Stimulated activated CD4-positive, alpha-beta T cell treated with anti-CD3 and anti-CD28 coated beads, Interleukin-12 subunit alpha, Interleukin-12 subunit beta, amount 100 ng/mL, for 24 hours (primary cell): ENCODE measurements at places on chromosomes 3 and 15.

GRCh38 chr15:66232267-66232625 lies 21.3 kb downstream of the MEGF11 start:
- no peak for DNase-seq

- no peak for DNase-seq
Measured at GRCh38 chr3:56739036-56739435, 56.0 kb upstream of the TASOR start.

DNA sequence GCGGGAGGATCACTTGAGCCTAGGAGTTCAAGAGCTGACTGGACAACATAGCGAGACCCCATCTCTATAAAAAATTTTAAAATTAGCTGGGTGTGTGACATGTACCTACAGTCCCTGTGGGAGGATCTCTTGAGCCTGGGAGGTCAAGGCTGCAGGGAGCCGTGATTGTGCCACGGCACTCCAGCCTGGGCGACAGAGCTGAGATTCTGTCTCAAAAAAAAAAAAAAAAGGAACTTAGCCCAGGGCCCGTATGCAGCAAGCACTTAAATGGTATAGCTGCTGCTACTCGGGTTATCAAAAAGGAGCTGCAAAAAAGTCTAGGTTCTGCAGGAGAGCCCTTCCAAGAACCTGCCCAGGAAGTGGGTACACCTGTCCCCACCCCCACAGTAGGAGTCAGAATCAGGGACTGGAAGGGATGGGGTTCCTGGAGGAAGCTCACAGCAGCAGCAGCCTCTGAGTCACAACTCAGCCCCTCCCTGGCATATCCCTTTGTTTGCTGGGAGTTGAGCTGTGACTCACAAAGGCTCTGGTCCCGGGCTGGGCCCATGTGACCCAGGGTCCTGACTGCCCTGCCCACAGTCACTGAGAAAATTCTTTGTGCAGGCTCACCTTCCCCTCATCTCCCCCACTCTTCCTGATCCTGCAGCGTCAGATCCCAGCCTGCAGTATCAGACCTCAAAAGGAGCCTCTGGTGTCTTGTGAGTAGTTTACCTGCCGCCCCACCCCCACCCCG lies at the start of gene SPATA12:
Gene SPATA12 (plus strand): TSS at position 576 of the 733 bp plus-strand sequence. CDS start 13,031 bp downstream, outside the sequence.
- no peak for DNase-seq

DNA sequence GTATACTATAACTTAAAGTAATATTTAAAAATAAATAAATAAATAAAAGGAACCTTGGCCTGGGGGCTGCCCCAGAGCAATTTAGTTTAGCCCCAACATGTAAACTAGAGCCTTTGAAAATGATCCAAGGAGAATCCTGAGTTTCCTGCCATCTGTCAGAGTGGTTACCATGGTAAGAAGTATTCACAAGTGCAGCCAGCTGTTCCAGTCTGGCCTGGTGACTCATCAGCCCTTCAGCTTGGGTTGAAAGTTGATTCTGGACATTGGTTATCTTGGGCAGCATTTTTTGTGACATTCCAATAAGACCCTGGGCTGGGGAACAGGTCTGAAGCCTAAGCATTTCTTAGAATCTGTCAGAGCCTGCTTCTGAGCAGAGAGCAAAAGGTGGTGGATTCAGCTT lies 72.7 kb upstream of the LRTM1 start:
- no peak for DNase-seq

DNA sequence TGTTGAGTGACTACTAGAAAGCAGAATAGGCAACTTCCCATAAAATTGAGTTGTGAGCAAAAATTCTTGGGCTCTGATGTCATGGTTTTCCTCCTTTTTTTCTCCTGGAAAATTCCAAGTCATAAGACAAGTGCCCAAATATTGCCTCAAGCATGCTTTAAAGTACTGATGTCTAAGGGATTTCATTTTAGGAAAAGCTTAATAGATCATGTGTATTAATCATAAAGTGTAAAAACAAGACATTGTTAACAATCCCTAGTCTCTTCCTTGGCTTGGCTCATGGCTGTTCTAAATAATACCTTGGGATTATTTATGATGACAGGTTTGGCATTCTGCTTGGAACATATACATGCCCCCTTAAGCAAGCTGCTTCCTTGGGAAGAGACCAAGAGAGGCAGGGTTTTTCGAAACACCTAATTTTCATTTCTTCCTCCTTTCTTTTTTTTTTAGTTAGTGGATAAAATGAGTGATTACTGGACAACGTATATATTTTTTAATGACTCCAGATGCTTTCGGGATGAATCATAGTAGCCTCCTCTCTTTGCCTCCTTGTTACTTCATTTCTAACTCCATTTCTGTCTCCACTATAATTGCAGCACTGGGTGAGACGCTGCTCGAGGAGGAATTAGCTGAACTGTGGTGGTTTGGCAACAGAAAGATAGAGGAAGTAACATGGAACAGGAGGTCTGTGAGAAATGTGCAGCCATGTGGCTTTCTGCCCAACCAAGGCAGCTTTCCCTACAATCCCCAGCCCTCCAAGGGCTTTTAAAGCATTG lies 104.9 kb downstream of the TPRG1 start:
- no peak for DNase-seq

- DNase-seq, result no peak
Measured at GRCh38 chr15:29270169-29270955, 740 bp upstream of the NSMCE3 start.

DNA sequence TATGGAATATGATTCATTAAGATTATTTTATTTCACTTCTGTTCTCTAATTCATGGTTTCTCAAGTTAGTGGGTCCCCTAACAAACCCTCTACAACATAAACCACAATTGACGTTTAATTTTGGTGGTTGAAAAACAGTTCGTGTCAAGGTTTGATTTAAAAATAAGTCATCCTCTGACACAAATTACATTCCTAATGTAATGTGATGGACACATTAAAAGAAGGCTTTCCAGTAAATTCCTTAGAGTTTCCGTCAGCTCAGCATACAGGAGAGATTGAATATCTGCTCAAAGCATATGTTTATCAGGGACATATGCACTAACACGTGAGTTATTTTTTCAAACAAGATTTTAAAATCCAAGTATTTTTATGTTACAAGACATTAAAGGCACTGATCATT lies 626.5 kb upstream of the ADAMTS9 start:
- no peak for DNase-seq

GRCh38 chr3:18445401-18446148 lies 20.4 kb upstream of the SATB1 start:
- DNase-seq, result peak; percentile 36

DNA sequence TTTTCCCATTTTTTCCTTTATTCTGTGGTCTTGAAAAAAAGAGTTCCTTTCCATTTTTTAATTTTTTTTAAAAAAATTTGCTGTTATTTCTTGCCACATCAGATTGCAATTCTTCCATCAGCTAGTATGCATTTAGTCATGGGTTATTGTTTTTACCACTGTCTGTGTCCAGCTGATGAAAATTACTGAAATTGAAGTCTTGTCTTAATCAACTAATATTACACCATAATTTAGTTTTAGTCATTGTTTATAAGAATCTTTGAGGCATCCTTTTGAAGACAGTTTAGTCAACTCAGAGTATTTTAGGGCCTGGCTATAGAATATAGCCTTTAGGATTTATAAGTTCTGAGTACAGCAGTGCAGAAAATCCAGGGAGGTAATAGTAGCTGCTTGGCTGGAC lies 172.1 kb downstream of the LRTM1 start:
- DNase-seq, result no peak

DNA sequence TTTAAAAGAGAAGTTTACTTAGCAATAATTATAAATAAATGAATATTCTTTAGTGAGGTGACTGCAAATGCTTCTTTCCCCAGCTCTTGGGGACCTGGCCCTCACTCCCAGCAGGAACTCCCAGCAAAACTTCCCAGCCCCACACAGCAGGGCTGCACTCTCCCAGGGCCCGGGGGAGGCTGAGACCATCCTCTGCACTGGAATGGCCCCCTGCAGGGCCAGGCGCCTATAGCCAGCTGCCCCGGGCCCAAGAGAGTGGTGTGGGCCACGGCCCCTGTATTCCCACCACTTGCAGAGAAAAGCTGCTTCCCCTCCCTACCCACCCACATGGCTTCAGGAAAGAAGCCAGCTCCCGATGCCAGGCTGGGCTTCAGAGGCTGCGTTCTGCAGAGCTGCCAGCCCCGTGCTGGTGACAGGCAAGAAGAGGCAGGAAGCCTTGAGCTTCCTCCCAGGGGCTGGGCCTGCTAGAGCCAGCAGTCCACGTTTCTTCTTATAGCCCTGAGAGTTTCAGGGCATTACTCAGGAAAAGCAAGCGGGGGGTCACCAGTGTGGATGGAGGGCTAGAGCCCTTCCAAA lies 20.0 kb downstream of the IDH2 start:
- DNase-seq, result no peak

DNA sequence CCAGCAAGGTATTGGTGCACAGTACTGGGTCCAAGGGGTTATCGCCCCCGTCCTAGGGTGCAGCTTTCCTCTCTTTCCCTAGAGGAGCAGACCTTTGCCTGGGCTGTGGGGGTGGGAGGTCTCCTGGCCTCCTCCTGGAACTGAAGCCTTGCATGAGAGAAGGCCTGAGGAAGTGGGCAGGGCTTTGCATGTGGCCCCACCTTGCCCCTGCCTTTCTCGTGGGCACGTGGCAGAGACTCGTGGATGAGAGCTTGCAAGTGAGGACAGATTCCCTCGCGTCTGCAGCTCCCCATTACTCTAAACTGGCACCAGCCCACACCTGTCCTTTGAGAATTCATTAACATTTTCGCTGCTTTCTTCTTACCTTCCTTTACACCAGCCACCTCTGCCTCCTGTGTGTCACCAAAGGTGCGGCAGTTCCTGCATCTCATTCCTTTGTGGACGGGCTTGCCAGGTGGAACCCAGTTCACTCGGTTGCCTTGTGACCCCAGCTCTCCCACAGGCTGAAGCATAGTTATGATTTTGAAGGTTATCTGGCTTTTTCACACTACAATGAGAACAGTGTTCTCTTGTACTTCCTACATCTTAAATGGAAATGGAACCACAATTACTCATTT lies 40.9 kb upstream of the NR2C2 start:
- no peak for DNase-seq

GRCh38 chr15:56869573-56869972 lies 48.9 kb upstream of the TCF12 start:
- DNase-seq, result peak; percentile 33

DNA sequence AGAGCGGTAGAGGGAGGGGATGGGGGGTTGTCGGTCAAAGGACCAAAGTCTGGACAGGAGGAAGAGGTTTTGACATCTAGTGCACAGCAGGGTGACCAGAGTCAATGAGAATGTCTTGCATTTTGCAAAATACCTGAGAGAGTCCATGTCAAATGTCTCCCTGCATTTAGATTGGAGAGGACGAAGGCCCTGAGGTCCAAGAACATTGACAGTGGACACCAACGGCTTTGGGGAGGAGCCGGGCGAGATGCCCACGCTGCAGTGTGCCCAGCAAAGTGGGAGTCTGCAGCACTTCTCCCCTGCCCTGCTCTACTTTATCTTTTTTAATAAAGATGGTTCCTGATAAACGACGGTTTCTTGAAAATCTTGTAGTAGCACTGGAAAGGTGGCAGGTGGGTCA lies 67.4 kb upstream of the TAMM41 start:
- DNase-seq, result no peak

- DNase-seq, result no peak
Measured at GRCh38 chr3:154178172-154178571, 57.0 kb downstream of the ARHGEF26 start.

DNA sequence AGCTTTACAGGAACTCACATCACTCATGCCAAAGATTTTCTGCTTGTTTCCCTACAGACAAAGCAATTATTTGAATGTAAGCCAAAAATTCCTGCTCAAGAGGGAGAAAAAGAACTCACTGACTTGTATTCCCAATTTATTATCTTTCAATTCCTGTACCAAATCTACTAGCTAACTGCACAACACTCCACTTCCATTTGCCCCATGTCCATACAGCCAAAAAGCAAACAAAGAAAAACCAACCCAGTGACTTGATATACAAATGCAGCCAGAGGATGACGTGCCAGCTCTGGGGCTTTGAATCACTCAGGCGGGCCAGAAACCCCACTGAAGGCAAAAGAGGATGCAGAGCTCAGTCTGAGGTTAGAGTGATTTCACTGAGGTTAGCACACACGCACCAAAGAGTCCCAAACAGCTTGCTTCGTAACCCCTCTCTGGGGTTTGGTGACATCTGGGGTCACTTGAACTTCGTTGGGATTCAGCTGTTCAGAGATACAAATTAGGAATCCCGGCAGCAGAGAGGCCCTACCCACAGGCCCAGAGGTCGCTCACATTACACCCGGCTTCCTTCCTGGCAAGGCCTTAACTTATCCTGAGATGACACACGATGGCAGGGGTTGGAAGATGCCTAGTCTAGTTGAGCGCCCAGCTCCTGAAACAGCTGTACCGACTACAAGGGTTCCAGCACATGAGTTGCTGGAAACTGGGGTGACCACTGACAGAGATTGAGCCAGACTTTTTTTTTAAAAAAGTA lies 1.6 kb downstream of the RFTN1 start:
- peak; percentile 56 for DNase-seq

- no peak for DNase-seq
Measured at GRCh38 chr3:195107593-195107992, 163.4 kb downstream of the XXYLT1 start.

- DNase-seq, result no peak
Measured at GRCh38 chr3:153171256-153171655, 9.2 kb downstream of the RAP2B start.

DNA sequence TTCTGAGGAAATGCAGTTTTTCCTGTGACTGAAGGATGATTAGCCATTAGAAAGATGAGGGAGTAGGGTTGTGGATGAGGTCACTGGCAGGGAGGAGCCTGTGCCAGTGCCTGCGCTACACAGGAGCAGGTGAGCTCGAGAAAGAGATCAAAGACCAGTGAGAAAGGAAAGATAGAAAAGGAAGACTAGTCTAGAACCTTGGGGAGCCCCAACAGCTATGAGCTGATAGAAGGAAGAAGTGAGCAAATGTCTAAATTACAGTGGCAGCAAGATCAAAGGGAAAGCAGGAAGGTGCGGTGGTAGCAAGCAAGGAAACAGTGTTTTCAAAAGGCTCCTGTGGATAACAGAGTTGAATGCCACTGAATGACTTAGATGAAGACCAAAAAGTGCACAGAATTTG lies 39.6 kb downstream of the LNP1 start:
- DNase-seq, result no peak

- no peak for DNase-seq
Measured at GRCh38 chr3:30469133-30469532, 137.3 kb upstream of the TGFBR2 start.

DNA sequence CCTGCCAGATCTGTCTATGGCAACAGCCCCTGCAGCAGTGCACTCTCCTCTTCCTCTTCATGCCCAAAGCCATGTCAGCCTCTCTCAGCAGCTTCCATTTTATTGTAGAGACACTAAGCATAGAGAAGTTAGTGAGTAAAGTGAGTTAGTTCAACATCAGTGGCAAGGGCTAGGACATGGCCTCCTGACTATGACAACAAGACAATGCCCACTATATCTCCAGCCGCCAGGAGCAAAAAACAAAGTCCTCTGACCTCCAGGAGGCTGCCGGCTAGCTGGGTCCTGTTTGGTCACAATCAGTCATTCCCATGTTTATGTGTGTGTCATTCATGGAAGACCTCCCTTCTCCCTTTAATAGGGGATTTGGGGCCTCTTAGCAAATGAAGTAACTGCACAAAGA lies 14.9 kb downstream of the NR1I2 start:
- no peak for DNase-seq
